CD4-positive, alpha-beta T cell treated with Interleukin-4 for 1 hour (primary cell): ENCODE measurements at places on chromosomes 5 and 9.

- DNase-seq = no peak
Observed at GRCh38 chr5:114176356-114176755, 185.5 kb upstream of the KCNN2 start.

- DNase-seq = no peak
Observed at GRCh38 chr5:168889039-168889438, 309.9 kb upstream of the PANK3 start.

- DNase-seq = peak; percentile 9
Observed at GRCh38 chr9:130172858-130173665, 858 bp downstream of the NCS1 start.

- no peak for DNase-seq
Observed at GRCh38 chr5:147175516-147176097, 59.2 kb upstream of the STK32A start.

DNA sequence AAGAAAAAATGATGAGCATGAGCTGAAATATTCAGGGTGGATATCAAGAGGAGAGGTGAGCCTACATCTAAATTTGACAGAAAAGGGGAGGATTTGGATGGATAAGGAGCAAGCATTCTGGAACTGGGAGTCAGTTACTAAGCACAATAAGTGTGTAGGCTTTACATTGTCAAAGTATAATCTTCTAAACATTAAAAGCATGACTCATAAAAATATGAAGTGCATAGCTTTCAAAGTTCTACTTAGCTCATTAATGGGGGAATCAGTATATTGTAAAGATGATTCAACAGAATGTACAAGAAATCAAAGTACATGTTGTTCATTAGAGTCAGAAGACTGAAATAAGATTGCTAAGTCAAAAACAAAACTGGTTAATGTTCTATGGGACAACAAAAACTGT is 248.0 kb upstream of the GAS1 start:
- no peak for DNase-seq

GRCh38 chr5:142306077-142306502 is 18.7 kb downstream of the SPRY4 start:
- no peak for DNase-seq

DNA sequence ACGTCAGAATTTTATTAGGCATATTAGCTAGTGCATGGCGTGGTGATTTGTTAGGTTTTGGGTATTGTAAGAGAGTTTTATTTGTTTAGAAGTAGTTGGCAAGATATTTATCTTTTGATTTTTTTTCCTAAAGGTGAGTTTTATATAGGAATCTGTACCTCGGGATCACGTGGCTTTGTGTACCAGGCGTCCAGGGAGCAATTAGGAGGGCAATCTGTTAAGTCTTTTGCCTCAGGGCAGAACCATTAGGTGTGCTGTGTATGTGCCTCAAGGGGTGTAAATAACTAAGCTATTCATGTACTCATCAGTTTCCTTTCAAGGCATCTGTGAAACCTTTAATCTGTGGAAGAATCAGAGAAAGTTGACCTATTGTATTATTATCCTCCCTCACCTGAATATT is 39.4 kb downstream of the ZSWIM6 start:
- no peak for DNase-seq
